ENCODE measurements at places on chromosomes 5 and 9.

DNA sequence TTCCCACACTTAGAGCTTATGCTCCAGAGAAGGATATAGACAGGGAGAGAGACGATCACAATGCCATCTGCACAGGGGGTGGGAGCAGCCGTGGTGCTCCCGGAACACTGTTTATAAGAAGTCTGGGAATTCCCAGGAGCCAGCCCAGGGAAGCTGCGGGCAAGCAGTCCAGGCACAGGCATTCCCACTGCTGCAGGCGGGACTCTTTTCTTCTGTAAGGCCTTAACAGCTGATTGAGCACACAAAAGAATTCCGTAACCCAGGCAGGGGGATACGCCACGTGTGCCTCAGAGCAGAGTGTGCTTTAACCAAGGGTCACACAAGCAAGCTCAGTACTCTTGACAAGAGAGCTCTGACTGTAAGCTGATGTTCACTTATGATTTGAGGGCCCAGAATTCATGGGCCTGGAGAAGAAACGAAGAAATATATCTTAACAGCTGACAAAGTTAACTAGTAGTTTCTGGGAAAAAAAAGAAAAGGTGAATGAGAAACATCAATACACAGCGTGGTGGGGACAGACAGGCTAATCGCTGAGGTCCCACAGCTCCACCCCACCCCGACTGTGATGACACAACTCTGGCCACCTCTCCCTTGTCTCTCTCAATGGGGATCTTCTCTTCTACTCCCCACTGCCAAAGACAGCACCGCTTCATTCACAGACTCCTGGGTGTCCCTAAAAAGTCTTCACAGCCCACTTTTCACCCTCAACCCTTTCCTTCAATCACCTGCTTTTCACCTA lies 85.9 kb upstream of the SIMC1 start:
- DNase-seq: peak; percentile 77

DNA sequence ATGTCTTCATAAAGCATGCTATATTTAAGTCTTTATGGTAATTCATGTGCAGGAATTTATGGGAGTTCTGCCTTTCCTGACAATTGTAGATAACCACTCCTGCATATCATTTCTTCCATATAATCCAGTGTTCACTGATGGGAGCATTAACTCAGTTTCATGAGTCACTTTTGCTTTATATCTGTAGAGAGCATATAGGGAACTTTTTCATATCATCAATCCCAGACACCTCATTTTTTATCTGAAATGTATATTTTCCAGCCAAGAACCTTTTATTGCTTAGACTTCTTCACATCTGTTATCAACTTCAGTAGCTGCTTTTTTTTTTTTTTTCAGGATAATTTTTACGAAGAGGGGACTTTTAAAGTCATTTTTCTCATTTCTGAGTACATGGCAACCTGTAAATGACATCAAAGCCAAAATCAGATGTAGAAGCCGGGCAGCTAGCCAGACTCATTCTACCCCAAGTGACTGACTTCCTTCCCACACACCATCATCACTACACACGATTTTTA lies 41.1 kb downstream of the NFX1 start:
- DNase-seq: no peak

DNA sequence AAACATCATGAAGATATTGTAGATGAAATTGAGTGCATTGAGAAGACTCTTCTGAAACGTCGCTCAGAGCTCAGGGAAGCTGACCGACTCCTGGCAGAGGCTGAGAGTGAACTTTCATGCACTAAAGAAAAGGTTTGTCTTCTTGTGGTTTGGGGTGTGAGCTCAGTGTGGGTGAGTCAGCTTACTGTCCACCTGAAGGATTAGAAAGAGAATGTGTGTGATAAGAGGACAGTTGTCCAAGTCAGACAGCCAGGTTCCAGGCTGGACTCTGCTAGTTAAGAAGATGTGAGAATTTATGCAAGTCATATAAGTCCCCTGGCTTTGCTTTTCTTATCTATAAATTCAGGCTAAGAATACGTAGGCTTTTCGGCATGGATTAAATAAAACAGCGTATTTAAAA lies 46.9 kb downstream of the RAB14 start:
- no peak for DNase-seq

GRCh38 chr5:160048131-160048530 lies 39.2 kb downstream of the TTC1 start:
- DNase-seq: no peak

DNA sequence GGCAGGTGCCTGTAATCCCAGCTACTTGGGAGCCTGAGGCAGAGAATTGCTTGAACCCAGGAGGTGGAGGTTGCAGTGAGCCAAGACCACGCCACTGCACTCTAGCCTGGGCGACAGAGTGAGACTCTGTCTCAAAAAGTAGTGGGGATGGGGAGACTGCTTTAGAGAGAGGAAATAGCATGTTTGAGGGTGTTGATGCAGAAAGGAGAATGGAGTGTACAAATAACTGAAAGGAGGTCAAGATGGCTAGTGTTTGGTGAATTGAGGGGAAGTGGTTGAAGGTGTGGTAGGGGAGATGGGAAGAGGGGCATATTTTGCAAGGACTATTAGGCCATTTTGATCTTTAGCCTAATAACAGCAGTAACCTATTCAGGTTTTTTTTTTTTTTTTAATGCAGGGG lies 18.2 kb downstream of the TENT2 start:
- DNase-seq: no peak

DNA sequence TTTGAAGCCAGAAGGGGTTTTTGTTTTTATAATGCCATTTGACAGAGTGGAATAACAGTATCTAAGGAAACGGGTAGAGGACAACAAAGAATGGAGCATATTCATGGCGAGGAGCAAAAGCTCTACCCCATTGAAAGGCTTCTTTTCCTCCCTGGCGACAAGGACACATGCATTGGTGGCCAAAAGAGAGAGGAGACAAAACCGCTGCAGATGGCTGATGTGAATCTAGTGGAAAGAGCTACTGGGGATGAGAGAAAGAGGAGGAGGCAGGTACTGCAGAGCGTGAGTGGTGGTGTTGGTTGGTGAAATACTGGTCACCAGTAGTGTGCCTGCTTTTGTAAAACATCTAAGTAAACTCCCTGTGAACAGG lies 491 bp downstream of the APC start:
- DNase-seq: no peak

DNA sequence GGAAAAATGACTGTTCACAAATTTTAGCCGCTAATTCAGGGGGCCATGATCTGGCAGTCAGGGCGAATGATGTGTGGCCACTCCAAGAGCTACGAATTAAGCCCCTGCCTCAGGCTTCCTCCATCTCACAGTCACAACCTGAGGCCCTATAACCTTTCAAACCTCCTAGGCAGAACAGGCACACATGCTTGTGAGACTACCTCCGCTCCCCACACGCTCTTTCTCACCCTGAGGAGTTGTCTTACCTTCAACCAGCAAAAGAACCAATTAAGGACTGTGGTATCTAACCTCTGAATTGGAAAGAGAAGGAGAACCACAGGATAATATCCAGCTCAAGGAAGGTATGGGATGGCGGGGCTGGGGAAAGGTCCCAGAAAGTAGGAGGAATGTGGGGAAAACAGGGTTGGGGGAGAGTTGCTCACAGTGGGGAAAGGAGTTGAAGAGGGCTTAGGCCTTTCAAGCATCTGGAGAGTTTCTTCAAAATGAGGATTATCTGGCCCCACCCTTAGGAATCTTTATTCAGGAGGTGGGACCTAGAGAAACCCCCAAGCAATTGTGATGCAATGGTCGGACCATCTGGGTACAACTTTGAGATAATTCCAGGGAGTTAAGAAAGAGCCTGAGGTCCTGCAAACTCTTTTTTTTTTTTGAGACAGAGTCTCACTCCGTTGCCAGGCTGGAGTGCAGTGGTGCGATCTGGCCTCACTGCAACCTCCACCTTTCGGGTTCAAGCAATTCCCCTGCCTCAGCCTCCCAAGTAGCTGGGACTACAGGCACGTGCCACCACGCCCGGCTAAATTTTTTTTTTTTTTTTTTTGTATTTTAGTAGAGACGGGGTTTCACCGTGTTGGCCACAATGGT lies 5.5 kb downstream of the PCDH1 start:
- peak; percentile 58 for DNase-seq

- DNase-seq: no peak
These were observed 11.8 kb upstream of the CHD1 start for GRCh38 chr5:98940581-98940980.

DNA sequence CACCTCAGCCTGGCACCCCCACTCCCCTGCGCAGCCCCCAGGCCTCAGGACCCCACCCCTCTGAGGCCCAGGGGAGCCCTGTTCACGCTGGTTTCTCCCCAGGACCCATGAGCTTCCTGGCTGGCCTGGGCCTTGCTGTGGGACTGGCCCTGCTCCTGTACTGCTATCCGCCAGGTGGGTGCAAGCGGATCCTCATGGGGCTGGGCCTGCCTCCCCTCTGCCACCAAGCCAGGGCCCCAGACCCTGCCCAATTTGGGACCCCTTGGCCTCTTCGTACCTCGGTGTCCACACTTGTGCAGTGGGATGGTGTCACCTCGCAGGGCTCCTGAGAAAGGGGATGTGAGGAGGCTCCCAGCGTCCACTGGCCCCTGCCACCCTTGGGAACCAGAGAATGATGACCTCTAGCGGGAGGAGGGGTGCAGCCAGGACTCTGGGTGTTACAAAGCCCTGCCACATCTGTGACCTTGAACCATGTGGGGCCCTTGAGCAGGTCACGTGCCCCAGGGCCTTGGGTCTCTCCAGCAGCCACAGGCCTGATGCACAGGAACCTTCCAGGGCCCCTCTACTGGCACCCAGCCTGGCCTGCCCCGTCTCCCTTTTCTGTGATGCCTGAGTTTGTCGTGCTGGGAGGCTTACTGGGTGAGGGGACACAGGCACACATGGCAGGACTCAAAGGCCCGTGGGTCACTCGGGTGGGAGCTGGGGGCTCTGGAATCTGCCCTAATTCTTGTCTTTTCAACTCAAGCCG lies 16.3 kb downstream of the CARD19 start:
- no peak for DNase-seq

DNA sequence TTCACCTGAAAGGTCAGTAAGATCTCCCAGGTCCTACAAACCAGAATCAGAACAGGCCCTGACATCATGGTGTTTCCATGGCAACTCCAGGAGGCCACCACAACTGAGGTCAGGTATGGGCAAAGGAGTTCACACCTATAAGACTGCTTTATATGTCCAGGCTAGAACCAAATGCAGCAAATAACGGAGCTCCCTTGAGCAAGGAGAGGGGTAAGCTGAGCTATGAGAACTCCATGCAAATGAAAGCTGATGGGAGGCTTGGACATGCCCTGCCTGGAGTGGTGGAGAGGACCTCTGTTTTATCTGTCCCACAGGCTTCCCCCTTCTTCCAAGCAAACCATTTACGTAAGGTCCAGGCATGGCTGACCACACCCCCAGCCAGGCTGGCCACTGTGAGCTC lies 207.7 kb downstream of the SPOCK1 start:
- no peak for DNase-seq

- DNase-seq: no peak
These were observed 541.0 kb downstream of the RAB3C start for GRCh38 chr5:59123595-59124561.

- DNase-seq: no peak
These were observed 164.3 kb upstream of the PRDM9 start for GRCh38 chr5:23343121-23343520.

- no peak for DNase-seq
These were observed 115.8 kb upstream of the OTULINL start for GRCh38 chr5:14465776-14466175.

- no peak for DNase-seq
These were observed 305.1 kb downstream of the PSAT1 start for GRCh38 chr9:78601957-78602565.

GRCh38 chr9:121485623-121486022 lies 14.0 kb downstream of the GGTA1 start:
- DNase-seq: no peak

- no peak for DNase-seq
These were observed 44.0 kb upstream of the SLC25A51 start for GRCh38 chr9:37947977-37948376.

GRCh38 chr5:149750596-149750995 lies 20.5 kb downstream of the PPARGC1B start:
- DNase-seq: no peak

DNA sequence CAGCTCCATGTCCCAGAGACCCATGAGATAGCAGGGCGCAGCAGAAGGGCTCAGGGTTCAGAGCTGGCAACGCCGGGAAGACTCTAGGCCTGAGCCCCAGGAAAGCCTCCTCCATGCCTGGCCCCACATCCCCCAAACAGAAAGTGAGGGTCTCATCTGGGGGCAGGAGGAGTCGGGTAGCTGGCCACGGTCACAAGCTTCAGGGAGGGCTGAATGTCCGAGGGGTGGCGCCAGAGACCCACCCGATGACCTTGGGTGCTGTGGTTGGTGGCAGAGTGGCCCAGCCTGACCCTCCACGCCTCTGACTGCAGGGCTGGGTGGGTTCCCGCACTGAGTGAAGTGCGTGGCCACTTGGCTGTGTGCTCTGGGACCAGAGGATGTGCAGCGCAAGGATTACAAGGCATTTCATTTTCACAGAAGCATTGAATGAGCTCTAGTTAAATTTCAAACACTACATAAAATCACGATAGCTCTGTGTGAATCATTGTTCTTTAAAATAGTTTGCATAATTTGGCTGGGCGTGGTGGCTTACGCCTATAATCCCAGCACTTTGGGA lies 3.0 kb downstream of the C8G start:
- DNase-seq: peak; percentile 78

- DNase-seq: no peak
These were observed 103.3 kb downstream of the SVEP1 start for GRCh38 chr9:110476251-110476650.

GRCh38 chr9:107914151-107914550 lies 424.6 kb upstream of the KLF4 start:
- no peak for DNase-seq

GRCh38 chr9:136373300-136374182 lies at the start of gene CARD9:
CARD9 (minus strand) TSS chr9:136373669; CDS start chr9:136372078, 1,591 bp downstream.
- DNase-seq: no peak

DNA sequence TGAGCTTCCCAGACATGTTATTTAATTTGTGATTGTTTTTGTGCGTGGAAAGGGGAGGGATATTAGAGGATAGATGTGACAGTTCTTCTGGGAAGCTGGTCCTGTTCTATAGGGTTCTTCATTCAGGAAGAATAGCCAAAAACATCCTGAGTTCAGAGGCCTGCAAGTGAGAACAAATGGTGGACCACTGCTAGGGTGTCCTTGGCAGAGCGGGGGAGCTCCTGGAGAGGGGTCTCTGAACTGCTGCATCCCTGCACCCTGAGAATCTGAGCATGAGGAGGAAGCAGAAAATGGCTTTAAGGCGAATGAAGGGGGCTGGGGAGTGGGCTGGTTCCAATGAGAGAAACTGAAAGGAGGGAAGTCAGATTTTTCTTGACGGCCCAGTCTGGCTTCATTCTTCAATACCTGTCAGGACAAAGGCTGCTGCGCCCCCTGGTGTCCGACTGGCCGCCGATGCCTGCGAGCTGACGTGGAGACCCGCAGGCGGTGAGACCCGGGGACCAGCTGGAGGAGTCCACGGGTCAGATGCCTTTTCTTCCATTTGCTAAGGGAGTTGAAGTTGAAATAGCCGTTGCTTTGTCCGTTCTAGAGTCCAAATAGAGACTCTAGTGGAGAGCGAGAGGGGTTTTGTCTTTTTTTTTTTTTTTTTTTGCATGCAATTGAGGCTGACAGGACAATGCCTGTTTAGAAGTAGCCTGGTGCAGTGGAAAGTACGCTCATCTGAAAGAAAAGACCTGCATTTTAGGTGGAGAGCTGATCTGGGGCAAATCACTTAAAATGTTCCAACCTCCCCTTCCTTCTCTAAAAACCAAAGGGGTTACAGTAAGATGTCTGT lies 39.5 kb upstream of the NFIB start:
- peak; percentile 95 for DNase-seq

Measured in ecto neural progenitor cell (in vitro differentiated cells).